Hypothalamus (tissue), 51 donors: ENCODE measurements at places on chromosomes 1 and 21.

GRCh38 chr1:106748606-106749005, 307.9 kb upstream of the PRMT6 start:
- DNase-seq: no peak

DNA sequence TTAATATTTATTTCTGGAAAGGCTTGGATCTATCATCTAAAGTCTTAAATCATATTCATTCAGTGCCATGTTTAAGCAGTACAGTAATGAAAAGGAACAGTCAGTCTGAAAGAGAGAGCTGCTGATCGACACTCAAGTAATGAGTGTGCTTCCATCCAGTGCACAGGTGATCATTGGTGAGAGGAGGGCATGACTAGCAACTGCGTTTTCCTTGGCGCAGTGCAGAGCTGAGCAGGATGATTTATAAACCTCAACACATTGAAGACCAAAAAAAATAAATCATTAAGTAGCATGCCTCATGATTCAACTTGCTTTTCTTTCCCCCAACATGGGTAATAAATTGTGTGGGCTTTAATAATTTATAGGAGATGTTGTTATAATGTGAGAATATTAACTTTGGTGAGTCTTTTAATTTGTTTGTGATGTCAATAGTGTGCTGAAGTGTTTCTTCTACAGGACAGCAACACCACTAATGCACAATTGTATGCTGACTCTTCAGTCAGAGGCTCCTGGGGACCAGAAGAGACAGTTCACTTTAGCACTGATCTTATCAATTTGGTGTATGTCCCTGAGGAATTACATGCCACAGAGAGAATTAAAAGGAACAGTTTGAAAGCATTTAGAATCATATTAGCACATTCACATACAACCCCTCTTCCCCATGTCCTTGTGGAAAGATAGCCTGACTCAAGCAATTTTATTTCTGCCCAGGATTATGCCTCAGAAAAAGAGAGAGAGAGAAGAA, 199.7 kb upstream of the ADGRL2 start:
- DNase-seq: no peak

GRCh38 chr1:233790662-233791371, 113.7 kb upstream of the SLC35F3 start:
- peak; percentile 6 for DNase-seq

DNA sequence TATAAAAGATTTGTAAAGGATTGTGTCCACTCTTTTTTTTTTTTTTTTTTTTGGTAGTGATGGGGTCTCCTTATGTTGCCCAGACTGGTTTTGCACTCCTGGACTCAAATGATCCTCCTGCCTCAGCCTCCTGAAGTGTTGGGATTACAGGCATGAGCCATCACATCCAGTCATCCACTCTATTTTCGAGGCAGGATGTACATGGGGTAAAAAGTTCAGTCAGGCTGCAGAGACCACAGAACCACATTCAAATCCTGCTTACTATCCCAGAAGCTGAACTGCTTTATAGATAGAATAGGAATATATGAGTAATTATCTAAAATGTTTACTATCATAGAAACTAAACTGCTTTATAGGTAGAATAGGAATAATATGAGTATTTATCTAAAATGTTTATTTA, 26.0 kb upstream of the KCNK2 start:
- DNase-seq: no peak

DNA sequence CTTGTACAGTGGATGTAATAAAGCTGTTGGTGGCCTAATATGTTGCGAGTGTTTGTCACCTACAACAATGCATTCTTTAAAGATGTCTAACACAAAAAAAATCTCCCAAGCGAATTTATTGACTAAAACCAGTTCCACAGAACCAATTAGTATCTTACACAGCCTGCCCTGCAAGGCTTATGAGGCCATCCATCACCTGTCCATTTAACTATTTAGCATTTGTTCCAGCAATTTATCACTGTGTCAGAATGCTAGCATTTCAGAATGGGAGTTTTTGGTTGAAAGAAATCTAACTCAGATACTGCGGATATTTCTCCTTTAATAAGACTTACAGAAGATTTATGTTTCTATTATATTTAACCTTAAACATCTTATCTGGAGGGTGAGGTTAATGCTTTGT, 831.1 kb upstream of the PRMT6 start:
- no peak for DNase-seq

- no peak for DNase-seq
These were observed 70.7 kb downstream of the PGM1 start for GRCh38 chr1:63663873-63664272.

GRCh38 chr1:193960040-193960439, 773.6 kb upstream of the B3GALT2 start:
- no peak for DNase-seq

DNA sequence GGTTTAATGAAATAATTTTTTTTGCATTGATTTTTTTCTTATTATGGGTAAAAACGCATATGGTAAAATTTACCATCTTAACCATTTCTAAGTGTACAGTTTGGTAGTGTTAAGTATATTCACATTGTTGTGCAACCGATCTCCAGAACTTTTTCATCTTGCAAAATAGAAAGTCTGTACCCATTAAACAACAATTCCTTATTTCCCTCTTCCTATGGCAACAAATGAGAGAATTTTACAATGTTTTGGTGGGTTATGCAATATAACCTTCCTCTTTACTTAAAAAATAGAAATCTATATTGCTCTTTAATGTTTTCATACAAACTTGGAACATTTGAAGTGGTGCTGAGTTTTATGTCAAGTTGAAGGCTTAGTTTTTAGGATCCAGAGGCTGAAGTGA, 26.6 kb downstream of the MAP3K7CL start:
- no peak for DNase-seq

- no peak for DNase-seq
These were observed 3.1 kb upstream of the OR10J1 start for GRCh38 chr1:159436469-159436868.

DNA sequence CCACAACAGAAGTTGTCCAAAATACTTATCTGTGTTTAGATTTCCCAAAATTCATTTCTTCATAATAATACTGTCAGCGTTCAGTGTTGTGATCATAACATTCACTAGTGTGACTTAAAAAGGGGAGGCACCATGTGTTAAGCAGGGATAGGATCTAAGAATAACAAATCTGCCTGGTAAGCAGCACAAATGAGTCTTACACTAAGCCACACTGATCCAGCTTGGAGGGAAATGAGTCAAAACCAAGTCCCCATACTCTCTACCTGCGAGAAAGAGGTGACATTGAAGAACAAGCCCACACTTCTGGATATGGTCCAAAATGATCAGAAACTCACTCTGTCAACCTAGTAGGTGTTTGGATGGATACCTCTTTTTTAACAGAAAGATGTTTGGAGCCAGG, 145.5 kb downstream of the CRB1 start:
- no peak for DNase-seq

DNA sequence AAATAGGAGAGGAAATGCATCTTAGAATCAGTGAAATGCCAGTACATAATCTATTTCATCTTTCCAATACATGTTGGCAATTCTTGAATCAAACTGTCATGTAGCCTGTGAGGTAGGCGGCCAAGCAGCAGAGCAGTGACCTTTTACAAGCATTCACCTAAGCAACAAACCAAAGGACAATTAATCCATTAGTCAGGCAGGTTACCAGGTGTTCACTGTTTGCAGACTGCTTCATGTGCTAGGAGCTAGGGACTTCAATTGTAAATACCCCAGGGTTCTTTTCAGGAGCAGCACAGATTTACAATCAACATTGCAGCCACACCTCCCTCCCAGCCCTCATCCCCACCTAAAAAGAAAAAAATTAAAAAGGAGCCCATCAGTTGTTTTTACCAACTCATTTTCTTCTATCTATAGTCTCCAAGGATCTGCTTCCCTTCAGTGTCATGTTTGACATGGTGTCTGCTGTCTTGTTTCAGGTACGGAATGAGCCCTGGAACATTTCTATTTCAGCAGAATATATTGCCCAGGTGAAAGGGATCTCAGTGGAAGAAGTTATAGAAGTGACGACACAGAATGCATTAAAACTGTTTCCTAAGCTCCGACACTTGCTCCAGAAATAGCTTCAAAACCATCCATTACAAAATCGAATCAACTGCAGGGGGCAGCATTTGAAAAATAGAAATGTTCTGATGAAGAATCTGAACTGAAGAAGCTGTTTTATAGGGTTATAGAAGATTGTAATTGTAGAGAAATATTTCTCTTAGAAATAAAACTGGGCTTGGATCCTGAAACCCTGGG, 23.0 kb downstream of the TATDN3 start:
- no peak for DNase-seq

GRCh38 chr1:25009671-25010262, 79.7 kb upstream of the RUNX3 start:
- no peak for DNase-seq

DNA sequence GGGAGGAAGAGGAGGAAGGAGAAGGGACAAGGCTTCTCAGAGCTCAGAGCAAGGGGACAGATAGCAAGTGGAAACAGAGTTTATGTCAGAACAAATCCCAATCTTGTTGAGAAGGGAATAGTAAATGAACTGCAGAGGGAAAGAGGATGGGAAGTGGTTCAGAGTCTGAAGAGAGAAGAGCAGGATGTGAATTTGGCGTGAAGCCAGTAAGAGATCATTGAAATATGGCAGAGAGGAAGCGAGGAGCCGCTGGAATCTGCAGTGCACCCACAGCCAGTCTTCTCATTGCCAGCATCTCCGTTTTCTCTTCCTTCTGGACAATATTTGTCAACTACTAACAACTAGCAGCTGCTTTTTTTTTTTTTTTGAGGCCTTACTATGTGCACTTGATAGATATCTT, 19.1 kb downstream of the OLFML3 start:
- DNase-seq: no peak

DNA sequence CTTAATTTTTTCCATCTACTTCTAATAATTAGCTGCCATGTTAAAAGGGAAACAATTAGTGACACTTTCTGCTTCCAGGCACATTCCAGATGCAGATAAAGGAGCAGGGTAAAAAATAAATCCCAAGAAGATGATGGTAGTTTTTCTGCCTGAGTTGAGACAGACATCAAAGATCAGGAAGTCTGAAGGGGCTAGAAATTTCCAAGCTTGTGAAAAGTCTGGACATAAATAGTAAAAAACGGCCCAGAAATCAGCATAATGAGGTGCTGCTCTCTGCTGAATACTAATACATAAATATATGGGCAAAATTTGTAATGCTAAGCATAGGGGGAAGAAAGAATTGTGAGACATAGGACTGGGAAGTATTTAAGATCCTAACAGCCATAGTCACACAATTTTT, 460.0 kb upstream of the RGS18 start:
- DNase-seq: no peak

DNA sequence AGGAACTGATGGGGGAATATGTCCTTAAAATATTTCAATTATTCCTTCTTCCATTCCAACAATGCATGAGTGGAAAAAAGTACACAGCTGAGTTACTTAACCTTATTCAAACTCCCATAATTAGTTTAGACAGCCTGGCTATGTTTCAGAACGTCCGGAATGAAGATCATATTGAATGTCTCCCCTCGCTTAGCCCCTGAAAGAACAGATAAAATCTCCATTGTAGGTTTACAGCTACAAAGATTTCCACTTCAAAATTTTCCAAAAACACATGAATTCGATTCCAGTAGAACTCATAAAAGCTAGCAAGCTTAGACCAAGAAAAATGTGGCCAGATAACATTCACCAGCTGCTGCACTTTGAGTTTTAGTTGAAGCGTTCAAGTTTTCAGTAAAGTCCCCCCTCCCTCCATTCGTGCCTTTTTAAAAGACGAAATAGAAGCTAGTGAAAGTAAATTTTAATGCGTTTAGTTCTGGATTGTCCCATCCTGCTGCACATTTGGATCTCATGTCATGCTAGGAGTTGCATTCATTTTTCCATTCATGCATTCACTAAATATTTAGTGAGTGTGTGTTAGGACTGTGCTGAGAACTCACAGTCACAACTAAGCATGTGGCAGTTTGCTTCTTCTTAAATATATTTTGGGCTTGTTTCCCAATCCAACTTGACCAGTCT, 29.4 kb upstream of the SSX2IP start:
- DNase-seq: no peak

DNA sequence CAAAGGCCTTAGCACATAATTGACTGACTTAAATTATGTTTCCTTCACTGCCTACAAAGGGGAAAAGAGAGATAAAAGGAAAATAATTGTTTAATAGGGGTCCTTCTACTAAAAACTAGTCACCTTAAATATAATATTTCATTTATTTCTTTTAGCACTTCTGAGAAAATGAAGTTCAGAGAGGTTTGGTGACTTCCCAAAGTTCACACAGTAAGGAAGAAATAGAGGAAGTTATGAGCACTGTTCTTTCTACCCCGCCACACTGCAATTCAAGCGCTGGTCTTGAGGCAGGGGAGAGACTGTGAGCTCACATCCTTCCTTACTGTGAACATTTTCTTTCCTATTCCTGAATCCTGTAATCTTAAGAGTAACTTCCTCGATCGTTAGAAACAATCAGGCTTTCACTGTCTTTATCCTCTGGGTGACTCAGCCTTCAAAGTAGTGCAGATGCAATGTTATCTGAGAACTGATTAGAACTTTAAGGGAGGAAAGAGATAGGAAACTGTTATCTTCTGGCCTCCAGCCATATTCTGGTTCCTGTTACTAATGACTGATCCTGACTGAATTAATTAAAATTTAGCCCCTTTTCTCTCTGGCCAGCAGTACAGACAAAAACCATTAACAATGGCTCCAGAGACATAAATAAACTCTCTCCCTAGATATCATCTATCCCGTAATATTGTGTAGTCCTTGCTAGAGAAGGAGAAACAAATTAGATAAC, 6.8 kb downstream of the RGS5 start:
- DNase-seq: no peak

GRCh38 chr1:46818591-46818990, 19.7 kb downstream of the CYP4B1 start:
- DNase-seq: no peak

DNA sequence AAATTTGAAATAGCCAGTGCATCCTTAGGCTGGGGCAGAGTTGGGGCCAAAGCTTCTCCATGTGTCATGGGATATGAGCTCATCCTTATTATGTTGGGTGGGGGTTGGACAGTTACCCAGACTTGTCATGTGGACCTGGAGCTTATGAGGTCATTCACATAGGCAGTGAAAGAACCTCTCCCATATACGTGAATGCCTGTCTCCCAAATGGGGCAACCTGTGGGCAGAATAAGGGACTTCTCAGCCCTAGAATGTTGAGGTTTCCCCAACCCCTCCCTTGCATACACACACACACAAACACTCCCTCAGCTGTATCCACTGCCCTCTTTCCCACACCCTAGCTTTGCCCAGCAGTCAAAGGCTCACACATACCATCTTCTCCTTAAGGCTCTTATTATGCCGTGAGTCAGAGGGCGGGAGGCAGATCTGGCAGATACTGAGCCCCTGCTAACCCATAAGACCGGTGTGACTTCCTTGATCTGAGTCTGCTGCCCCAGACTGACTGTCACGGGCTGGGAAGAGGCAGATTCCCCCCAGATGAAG, 2.3 kb upstream of the IVL start:
- DNase-seq: no peak

DNA sequence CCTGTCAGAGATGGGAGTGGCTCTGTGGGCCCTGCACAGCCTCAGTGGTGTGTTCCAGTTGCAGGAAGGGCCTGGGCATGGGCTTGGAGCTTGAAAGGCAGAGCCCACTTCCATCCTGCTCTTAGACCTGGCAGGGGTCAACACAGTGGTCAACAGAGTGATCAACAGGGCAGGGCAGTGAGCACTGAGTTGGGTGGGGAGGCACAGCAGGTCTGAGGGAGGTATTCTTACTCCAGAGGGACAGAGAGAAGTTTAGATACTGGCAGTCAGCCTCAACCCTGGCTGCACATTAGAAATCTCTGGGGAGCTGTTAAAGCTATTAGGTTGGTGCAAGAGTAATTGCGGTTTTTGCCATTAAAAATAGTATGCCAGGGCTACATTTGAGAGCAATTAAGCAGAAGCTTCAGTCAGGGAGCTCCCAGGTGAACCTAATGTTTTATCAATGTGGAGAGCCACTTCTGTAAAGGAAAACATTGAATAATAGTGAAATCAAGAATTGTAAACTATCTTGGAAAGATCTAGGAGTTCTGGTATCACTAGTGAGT, 37.7 kb downstream of the SH3BGR start:
- no peak for DNase-seq
